ENCODE measurements at places on chromosomes 3 and 15.
A peak's percentile ranks its signal among the peaks of the same experiment; 100 is the strongest.

GRCh38 chr15:74374648-74375302 is 7.3 kb upstream of the CYP11A1 start:
- no peak for DNase-seq

GRCh38 chr15:88702983-88703382 is 64.2 kb downstream of the ISG20 start:
- DNase-seq = no peak

GRCh38 chr3:180402471-180403073 is 199.4 kb upstream of the TTC14 start:
- no peak for DNase-seq

- no peak for DNase-seq
Measured at GRCh38 chr3:122868322-122868721, 73.5 kb downstream of the SLC49A4 start.

DNA sequence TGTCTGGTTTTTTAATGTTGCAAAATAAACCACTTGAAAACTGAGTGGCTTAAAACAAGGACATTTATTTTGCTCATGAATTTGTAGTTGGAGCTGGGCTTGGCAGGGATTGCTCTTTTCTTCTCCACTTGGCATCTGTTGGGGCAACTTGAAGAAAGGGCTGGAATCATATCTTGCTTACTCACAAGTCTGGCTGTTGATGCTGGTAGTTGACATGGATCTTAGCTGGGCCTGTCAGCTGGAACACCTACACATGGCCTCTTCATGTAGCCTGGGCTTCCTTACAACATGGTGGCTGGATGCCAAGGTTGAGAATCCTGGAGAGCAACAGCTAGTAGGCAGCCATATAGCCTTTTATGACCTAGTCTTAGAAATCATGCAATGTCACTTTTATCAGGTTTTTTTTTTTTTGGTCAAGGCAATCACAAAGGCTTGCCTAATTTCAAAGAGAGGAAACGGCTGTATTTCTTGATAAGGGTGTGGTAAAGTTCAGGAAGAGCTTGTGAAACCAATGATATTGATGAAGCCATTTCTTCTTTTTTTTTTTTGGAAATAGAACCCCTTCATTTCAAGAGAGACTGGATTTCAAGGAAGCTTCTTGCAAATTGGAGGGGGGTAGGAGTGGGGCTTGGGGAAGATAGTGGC is 262.1 kb downstream of the IL20RB start:
- no peak for DNase-seq

GRCh38 chr3:127274200-127274760 is 13.6 kb downstream of the PRR20G start:
- no peak for DNase-seq

- peak; percentile 74 for DNase-seq
Measured at GRCh38 chr15:77024273-77025082, 29.6 kb downstream of the PSTPIP1 start.

DNA sequence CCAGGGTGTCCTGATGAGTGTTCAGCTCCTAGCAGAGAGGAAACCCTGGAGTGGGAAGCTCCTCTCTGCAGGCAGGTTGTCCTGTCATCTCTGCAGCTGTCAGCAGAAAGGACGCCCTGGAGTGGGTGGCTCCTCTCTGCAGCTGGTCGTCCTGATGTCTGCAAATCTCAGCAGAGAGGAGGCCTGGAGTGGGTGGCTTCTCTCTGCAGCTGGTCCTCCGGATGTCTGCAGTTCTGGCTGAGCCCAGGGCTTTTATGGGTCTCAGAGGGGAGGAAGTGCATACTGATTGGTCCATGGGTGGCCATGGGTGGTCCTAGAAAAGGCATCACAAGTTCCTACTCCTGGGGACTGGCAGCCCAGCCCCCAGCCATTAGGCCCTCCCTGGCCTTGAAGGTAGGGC is 102.6 kb upstream of the BNIP2 start:
- DNase-seq = no peak
